ENCODE measurements at places on chromosomes 7 and 10. TPM values are rescaled to one million over a fixed set of nuclear protein-coding genes. Genes with fewer than 3 reads are reported as not detected.

Gene ANKRD30A
- total RNA-seq: not detected

Gene SPDYE11
- not detected for total RNA-seq

Gene A1CF
- not detected for total RNA-seq

DNA sequence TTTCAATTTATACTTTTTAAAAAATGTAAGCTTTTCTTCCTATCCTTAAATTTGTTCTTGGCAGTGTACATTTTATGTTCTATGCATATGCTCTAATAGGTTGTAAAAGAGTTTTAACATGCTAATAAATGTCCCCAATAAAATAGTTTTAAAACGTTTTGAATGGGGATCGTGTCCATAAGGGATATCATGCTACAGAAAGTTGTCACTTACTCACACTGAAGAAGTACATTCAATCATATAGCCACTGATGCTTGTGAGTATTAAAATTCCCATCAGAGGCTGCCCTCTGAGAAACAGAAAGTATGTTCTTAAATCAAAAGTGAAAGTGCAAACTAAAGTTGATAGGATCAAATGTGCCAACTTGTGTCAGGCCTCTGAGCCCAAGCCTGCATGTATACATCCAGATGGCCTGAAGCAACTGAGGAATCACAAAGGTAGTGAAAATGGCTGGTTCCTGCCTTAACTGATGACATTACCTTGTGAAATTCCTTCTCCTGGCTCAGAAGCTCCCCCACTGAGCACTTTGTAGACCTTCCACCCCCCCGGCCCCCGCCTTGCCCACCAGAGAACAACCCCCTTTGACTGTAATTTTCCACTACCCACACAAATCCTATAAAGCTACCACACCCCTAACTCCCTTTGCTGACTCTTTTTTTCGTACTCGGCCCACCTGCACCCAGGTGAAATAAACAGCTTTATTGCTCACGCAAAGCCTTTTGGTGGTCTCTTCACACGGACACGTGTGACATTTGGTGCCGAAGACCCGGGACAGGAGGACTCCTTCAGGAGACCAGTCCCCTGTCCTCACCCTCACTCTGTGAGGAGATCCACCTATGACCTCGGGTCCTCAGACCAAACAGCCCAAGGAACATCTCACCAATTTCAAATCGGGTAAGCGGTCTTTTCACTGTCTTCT lies 877 bp upstream of the NOD1 start:
- peak; percentile 41 for DNase-seq
- peaks cover 48% of the 10 kb centered on the region for H3K4me1 ChIP-seq

- DNase-seq: no peak
- peaks cover 49% of the 10 kb centered on the region for H3K27me3 ChIP-seq
- H3K4me3 ChIP-seq: no peak overlapping the region
- H3K4me1 ChIP-seq: peaks cover 16% of the 10 kb centered on the region
- peaks cover 4% of the 10 kb centered on the region for H3K36me3 ChIP-seq
- no peak overlapping the region for H3K27ac ChIP-seq
Observed at GRCh38 chr7:155369766-155370165, 72.1 kb downstream of the INSIG1 start.

DNA sequence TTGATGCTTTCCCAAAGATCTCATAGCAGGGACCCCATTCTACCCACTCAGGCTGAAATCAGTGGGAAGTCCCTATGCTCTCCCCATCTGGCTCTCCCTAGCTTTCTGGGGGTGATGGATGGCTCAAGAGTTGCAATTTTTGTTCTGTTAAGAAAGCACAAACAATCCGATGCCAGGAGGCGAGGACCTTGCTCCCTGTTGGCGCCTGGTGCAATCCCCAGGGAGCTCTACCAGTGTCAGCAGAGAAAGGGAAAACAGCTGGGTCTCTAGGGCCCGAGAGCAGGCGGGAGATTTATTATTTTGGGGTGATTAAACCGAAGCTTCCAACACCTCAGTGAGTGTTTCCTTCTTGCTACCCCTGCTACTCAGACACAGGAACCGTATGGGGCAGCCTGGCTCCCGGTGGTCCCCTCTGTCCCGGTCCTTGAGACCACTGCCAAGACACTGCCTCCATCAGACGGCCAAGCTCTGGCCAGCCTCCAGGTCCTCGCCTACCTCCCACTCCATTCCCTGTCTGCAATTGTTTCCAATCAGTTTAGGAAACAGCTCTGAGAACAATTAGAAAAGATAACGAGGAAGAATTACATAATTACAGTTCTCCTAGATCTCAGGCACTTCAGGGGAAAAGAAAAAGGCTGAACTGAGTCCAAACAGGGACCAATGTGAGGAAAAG lies 147.9 kb downstream of the PLXNA4 start:
- peaks cover 18% of the 10 kb centered on the region for H3K36me3 ChIP-seq
- no peak overlapping the region for H3K4me3 ChIP-seq
- peaks cover 54% of the 10 kb centered on the region for H3K4me1 ChIP-seq
- no peak overlapping the region for H3K27ac ChIP-seq

GRCh38 chr10:71868192-71868697 lies 17.2 kb upstream of the PSAP start:
- no peaks in the 10 kb centered on the region for H3K36me3 ChIP-seq
- no peak for DNase-seq
- no peaks in the 10 kb centered on the region for H3K27me3 ChIP-seq
- no peaks in the 10 kb centered on the region for H3K4me1 ChIP-seq
- no peak overlapping the region for H3K27ac ChIP-seq

- H3K4me3 ChIP-seq: no peak overlapping the region
- H3K36me3 ChIP-seq: no peaks in the 10 kb centered on the region
- DNase-seq: no peak
- H3K27ac ChIP-seq: no peak overlapping the region
- H3K27me3 ChIP-seq: no peaks in the 10 kb centered on the region
Observed at GRCh38 chr7:81584667-81585066, 185.2 kb downstream of the HGF start.

DNA sequence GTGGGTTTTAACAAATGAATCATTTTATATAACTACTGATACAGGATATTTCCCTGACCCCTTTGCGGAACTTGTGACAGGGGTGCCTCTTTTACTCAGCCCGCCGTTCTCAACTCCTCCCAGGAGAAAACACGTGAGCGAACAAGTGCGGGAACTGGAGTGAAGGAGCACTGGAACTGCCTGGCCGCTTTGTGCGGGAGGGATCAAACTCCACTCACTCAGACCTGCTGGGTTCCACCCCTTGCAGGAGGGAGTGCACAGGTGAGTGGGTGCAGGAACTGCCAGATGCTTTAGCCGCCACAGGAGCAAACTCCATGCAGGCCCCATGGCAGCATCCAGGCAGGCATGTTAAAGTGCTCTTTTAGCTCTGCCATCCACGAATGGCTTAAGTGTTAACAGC lies 513.4 kb upstream of the GRM3 start:
- no peaks in the 10 kb centered on the region for H3K36me3 ChIP-seq
- no peaks in the 10 kb centered on the region for H3K27me3 ChIP-seq
- no peak for DNase-seq

DNA sequence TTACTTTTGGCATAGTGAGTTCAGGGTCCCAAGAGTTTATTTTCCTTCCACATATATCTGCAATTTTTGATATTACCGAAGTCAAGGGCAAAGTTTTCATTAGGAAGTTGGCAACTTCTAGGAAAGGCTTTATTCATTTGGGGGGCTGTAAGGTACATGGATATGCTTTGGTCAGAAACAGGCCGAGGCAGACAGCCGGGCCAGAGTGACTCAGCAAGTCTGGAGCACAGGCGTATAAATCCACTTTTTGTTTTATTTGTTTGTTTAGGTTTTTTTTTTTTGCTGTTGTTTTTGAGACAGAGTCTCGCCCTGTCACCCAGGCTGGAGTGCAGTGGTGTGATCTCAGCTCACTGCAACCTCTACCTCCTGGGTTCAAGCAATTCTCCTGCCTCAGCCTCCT lies 3.7 kb downstream of the ZNF680 start:
- H3K27ac ChIP-seq: no peak overlapping the region
- no peak for DNase-seq
- H3K36me3 ChIP-seq: peaks cover 64% of the 10 kb centered on the region
- no peaks in the 10 kb centered on the region for H3K27me3 ChIP-seq

DNA sequence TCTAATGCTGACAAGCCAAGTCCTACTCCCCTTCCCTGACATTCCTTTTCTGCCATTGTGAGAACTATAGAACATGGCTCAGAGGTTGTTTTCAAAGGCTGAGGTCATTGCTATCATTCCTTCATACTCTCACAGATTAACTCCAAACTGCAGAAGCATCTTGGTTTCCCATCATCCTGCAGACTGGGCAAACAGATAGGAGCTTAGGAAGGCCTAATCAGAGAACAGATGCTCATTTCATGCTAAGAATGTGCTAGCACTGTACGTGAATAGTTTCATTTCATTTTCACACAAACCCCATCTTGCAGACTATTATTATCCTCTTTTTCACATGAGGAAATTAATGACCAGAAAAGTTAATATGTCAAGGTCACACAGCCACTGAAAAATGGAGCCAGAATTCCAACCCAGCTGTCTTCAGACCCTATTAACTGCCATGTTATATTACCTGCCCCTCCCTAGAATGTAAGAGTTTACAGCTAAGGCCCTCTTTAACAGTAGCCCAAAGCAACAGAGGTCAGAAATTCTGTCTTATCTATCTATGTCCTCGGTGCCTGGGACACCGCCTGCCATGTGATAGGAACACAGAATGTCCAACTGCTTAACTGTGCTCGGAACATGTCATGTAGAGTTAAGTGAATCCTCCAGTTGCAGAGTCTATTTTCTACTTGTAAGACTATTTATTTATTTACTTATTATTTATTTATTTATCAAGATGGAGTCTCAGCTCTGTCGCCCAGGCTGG lies 2.9 kb upstream of the LCOR start:
- no peak overlapping the region for H3K4me3 ChIP-seq
- no peak overlapping the region for H3K27ac ChIP-seq
- H3K4me1 ChIP-seq: peaks cover 28% of the 10 kb centered on the region
- no peaks in the 10 kb centered on the region for H3K27me3 ChIP-seq
- no peak for DNase-seq

DNA sequence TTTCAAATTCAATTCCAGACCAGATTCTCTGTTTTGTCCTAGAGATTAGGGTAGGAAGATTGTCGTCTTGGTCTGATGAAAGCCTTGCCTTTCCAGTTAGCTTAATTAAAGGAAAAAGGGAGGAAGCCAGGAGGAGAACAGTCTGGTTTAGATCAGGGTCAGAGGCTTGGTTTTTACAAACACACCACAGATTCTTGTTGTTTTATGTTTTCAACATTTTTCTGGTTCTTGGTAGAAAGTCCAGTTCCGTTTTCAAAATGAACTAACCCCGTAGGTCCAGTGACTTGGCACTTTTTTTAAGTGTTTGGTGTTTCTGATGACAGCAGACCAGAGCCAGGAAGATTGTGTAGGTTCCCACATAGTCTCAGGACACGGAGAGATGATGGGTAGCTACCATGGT lies 167.1 kb upstream of the INHBA start:
- no peak for DNase-seq
- peaks cover 28% of the 10 kb centered on the region for H3K27me3 ChIP-seq
- H3K36me3 ChIP-seq: peaks cover 18% of the 10 kb centered on the region
- peaks cover 24% of the 10 kb centered on the region for H3K4me1 ChIP-seq

DNA sequence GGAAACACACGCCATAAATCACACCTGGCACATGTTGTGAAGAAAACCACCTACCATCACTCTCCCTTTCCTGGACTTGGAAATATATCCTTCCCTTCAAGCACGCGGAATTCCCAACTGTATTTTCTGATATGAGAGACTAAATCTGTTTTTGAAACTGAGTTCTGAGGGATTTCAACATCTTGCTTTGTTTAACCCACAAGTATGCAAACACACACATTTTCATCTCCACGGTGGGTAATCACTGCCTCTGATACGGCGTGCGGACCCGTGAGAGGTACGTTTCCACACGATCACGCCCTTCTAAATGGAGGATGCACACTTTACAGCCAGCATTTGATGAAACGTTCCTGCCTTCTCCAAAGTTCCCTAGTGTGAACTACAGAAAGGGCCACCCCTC lies 83.4 kb downstream of the ZRANB1 start:
- H3K4me1 ChIP-seq: no peaks in the 10 kb centered on the region
- H3K27me3 ChIP-seq: no peaks in the 10 kb centered on the region
- no peak overlapping the region for H3K27ac ChIP-seq
- H3K36me3 ChIP-seq: no peaks in the 10 kb centered on the region

DNA sequence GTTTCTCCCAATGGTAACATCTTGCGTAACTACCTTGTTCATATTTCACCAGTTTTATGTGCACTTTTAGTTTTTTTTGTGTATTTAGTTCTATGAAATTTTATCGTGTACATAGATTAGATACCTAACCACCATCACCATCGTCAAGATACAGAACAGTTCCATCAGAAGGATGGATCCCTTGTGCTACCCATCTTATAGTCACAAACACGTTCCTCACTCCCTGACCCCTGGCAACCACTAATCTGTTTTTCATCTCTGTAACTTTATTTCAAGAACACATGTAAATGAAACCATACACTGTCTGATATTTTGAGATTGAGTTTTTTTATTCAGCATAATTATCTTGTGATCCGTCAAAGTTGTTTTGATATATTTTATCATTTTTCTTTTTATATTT lies 29.9 kb downstream of the FANK1 start:
- H3K36me3 ChIP-seq: no peaks in the 10 kb centered on the region
- H3K4me1 ChIP-seq: no peaks in the 10 kb centered on the region
- H3K27ac ChIP-seq: no peak overlapping the region
- peaks cover 5% of the 10 kb centered on the region for H3K27me3 ChIP-seq
- H3K4me3 ChIP-seq: no peak overlapping the region
- DNase-seq: no peak

DNA sequence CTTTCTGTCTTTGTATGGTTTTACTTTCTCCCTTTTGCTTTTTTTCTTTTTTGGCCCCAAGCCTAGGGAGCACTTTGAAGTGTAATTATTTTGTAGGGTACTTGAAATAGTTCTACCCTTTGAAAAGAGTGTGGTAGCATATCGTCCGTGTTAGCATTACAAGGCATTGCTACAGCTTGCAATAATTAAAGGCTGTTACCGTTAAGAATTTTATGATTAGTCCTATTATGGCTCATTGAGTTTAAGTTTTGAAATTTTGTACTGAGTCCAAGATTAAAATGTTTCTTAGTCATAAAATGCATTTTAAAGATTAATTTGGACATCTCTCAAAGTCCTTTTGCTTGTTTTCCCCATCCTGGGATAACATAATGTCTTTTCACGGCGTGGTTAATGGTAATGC lies 490.0 kb upstream of the LRRN3 start:
- H3K4me1 ChIP-seq: no peaks in the 10 kb centered on the region
- no peak overlapping the region for H3K4me3 ChIP-seq
- DNase-seq: no peak
- no peak overlapping the region for H3K27ac ChIP-seq

GRCh38 chr10:119441921-119442757 lies 100.4 kb downstream of the RGS10 start:
- DNase-seq: no peak
- no peak overlapping the region for H3K4me3 ChIP-seq
- H3K36me3 ChIP-seq: peaks cover 13% of the 10 kb centered on the region
